B cell (primary cell): ENCODE measurements at places on chromosomes 12 and 14. TPM values are rescaled to one million over a fixed set of nuclear protein-coding genes. Genes with fewer than 3 reads are reported as not detected.

The LRTM2 gene
- not detected in 2 replicates for total RNA-seq

- H3K27me3 ChIP-seq = peaks cover 7% of the 10 kb centered on the region
- H3K27ac ChIP-seq = no peak overlapping the region
- peaks cover 3% of the 10 kb centered on the region for H3K4me1 ChIP-seq
Measured at GRCh38 chr14:21063479-21063878, 5.9 kb downstream of the RNASE8 start.

The C12orf54 gene
- not detected in 2 replicates for total RNA-seq

DNA sequence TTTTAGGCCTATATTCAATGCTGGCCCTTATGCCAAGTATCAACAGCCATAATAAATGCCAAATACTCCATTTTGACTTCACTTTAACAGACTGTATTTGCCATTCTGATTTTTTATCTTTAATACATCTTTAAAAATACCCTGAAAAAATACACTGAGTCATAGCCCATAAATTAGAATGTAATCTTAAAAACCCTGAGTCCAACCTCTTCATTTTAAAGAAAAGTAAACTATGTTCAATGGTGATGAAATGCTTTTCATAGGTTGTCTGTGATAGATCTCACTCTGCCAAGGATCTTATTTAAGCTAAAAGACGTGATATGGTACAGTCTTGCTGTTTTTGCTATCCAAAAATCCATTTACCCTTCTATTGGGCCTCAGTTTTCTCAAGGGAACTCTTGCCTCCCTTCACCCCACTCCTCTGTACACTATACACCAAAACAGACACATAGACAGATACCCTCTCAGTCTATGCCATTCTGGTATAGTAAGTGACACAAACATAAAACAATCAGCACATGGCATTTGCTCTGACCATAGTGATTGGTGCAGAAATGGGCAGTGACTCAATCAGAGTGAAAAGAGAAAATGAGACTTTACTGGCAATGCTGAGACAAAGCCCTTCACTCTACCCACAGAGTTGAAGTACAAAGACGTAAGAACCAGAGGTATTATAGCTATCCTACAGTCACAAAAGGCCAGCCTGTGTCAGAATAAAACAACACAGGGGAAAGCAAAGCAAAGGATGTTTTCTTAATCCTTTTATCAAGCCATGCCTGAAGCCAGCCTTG, 49.1 kb downstream of the BTG1 start:
- H3K4me1 ChIP-seq = peaks cover 13% of the 10 kb centered on the region
- H3K4me3 ChIP-seq = no peak overlapping the region
- no peaks in the 10 kb centered on the region for H3K36me3 ChIP-seq

The CHMP4A gene
- total RNA-seq = 102 and 103 TPM in 2 replicates

GRCh38 chr12:110935588-110935987, 15.2 kb upstream of the MYL2 start:
- no peak overlapping the region for H3K27ac ChIP-seq
- H3K4me3 ChIP-seq = no peak overlapping the region
- no peak for DNase-seq
- peaks cover 3% of the 10 kb centered on the region for H3K4me1 ChIP-seq

- no peak overlapping the region for H3K4me3 ChIP-seq
- H3K27ac ChIP-seq = no peak overlapping the region
- no peaks in the 10 kb centered on the region for H3K4me1 ChIP-seq
- no peaks in the 10 kb centered on the region for H3K27me3 ChIP-seq
- DNase-seq = no peak
- no peaks in the 10 kb centered on the region for H3K36me3 ChIP-seq
Measured at GRCh38 chr14:55121628-55122439, 7.2 kb upstream of the LGALS3 start.

GRCh38 chr12:22231078-22231477, 103.4 kb downstream of the ST8SIA1 start:
- no peaks in the 10 kb centered on the region for H3K36me3 ChIP-seq
- H3K27ac ChIP-seq = no peak overlapping the region
- no peak overlapping the region for H3K4me3 ChIP-seq

DNA sequence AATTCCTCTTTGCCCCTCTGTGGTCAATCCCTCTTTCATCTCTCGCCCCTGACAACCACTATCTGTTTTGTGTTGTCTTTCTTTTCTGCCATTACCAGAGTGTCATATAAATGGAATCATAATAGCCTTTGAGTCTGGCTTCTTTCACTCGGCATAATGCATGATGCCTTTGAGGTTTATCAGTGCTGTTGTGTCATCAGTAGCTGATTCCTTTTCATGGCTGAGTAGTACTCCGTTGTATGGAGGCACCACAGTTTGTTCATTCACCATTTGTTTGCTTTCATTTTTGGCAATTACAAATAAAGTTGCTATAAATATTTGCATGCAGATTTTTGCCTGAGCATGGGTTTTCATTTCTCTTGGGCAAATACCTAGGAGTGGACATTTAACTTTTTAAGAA, 47.2 kb downstream of the WSCD2 start:
- H3K4me1 ChIP-seq = no peaks in the 10 kb centered on the region
- no peak overlapping the region for H3K27ac ChIP-seq
- DNase-seq = no peak
- H3K4me3 ChIP-seq = no peak overlapping the region

- no peak overlapping the region for H3K4me3 ChIP-seq
- no peak for DNase-seq
- no peaks in the 10 kb centered on the region for H3K4me1 ChIP-seq
- H3K27me3 ChIP-seq = no peaks in the 10 kb centered on the region
- no peaks in the 10 kb centered on the region for H3K36me3 ChIP-seq
- no peak overlapping the region for H3K27ac ChIP-seq
Measured at GRCh38 chr12:100447381-100447780, 26.3 kb upstream of the NR1H4 start.

DNA sequence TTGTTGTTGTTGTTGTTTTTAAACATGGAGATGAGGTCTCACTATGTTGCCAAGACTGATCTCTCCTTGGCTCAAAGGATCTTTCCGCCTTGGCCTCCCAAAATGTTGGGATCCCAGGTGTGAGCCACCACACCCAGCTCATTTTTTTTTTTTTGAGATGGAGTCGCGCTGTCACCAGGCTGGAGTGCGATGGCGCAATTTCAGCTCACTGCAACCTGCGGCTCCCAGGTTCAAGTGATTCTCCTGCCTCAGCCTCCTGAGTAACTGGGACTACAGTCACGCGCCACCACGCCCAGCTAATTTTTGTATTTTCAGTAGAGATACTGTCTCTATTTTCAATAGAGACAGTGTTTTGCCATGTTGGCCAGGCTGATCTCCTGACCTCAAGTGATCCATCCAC, 4.9 kb upstream of the CLIP1 start:
- peaks cover 23% of the 10 kb centered on the region for H3K4me1 ChIP-seq
- no peak overlapping the region for H3K4me3 ChIP-seq

The B4GALNT3 gene
- not detected in 2 replicates for total RNA-seq

DNA sequence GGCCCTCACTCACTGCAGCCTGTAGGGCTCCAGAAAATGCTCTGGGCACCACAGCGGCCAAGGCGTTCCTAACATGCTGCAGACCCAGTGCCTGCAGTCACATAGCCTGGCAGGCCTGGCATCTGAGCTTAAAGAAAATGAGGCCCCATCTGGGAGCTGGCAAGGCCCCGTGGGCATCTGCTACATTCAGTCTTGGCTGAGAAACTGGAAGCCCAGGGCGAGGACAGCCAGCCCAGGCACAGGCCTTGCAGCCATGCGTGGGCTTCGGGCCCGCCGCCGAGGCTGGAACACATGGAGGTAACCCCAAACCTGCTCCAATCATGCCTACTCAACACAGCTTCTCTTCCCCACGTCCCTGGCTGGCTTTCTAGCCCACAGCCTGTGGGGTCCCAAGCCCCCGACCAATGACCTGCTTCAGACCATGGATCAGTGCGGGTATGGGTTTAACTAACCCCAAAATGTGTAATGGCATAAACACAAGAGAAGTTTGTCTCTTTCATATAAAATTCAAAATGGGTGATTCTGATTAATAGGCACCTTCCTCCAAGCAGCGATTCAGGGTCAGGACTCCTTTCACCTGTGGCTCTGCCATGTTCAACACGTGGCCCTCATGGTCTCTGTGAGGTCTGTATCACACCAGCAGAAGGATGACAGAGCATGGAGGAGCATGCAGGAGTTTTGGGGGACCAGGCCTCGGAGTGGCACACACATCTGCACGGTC, 6.4 kb downstream of the NGB start:
- no peaks in the 10 kb centered on the region for H3K36me3 ChIP-seq
- no peak overlapping the region for H3K4me3 ChIP-seq
- no peaks in the 10 kb centered on the region for H3K4me1 ChIP-seq
- no peak overlapping the region for H3K27ac ChIP-seq
- peaks cover 28% of the 10 kb centered on the region for H3K27me3 ChIP-seq
- DNase-seq = no peak

DNA sequence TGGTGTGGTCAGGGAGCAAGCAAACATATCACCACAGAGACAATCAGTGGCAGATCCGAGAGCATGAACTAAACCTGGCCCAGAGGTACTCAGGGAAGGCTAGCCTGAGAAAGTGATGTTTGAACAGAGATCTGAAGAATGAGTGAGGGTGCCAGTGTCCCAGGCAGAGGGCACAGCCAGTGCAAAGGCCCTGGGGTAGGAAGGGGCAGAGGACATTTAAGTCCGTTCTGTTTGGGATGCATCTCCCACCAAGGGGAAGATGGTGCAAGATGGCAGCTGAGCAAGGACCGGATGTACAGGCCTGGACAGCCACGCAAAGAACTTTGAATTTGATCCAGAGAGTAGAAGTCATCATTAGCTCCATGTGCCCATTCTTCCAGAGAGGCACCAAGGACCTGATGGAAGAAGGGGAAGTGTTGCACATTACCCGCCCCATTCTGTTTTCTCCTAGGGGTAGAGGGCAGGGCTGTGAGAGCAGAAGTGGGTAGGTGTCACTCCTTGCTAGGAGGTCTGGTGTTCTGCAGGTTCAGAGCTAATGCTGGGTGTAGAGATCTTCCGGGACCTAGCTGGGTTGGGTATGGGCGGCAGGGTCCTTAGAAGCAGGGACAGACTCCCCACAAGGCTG, 3.9 kb downstream of the DTX1 start:
- H3K4me1 ChIP-seq = peaks cover 94% of the 10 kb centered on the region
- DNase-seq = peak; percentile 35
- H3K27me3 ChIP-seq = no peaks in the 10 kb centered on the region
- no peak overlapping the region for H3K4me3 ChIP-seq
- peak overlapping the region; percentile 8 for H3K27ac ChIP-seq

DNA sequence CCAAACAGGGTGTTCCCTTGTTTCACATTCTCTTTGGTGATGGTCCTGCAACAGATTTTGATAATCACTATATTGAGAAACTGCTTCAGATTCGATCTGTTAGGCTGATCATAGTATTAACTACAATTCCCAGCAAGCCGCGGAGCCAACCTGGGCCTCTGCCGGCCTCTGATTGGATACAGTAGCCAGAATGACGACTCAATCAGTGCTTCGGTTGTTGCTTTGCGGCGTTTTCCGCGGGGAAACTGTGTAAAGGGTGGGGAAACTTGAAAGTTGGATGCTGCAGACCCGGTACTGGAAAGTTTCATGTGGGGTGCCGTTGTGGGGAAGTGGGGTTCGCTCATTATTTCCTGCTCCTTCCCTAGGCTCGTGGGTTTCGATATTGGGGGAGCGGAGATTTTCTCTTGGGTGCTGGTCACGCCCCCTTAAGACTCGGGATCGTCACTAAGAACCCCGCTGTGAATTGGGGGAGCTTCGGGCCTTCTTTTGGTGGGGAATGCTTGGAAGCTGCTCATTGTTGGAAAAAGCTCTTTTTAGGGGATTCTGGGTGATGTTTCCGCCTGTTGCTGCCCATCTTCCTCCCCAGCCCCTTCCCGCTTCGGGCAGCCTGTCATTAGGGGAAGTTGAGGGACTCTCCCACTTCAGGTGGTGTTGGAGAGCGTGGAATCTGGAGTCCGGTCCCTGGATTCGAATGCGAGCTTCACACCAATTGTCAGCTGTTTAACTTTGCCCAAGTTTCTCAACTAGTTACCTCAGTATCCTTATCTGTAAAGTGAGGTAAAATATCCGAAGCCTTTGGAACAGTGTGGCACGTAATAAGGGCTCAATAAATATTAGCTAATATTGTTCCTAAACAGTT, at the start of gene RAD51B:
Gene RAD51B (plus strand): TSS at position 217 of the 859 bp plus-strand sequence.
- H3K36me3 ChIP-seq = peaks cover under 1% of the 10 kb centered on the region
- H3K4me1 ChIP-seq = peaks cover 25% of the 10 kb centered on the region
- H3K4me3 ChIP-seq = peak within 1 kb of the TSS; percentile 100

DNA sequence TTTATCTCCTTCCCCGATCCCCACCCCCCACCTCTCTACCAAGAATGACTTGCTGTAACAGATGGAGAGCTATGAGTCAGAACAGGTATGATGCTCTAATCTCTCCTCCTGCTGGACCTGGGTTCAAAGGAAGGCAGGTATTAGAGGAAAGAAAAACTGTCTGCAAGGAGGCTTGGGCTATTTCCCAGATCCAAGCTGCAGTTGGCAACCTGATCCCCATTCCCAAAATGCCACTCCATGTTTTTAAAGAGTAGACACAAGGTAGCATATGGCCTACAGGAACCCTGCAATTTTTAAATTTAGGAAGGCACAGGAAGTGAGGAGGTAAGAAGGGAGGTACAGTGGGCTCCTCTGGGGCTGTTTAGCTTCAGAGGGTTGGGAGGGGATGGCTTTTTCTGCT, 33.0 kb downstream of the SRRM4 start:
- no peak overlapping the region for H3K27ac ChIP-seq
- no peaks in the 10 kb centered on the region for H3K27me3 ChIP-seq
- DNase-seq = no peak

The AQP6 gene
- not detected in 2 replicates for total RNA-seq

The ANKS1B gene
- total RNA-seq = not detected in 2 replicates

DNA sequence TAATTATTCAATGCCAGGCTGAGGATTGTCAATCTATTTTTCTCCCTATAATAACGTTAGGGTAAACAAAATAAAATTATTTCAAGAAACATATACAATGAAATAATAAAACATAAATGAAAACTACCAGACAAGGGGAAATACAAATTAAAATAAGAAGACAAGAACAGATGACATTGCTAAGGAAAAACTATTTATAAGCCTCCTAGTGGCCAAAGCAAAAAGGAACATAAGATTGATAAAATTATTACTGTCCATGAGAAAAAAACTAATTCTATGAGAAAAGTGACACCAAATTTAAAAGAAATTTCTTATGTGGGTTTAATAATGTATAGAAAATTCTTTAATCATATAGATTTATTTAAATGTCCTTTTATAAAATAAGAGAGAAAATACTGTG, 294.7 kb downstream of the TTC6 start:
- H3K36me3 ChIP-seq = no peaks in the 10 kb centered on the region
- H3K4me1 ChIP-seq = no peaks in the 10 kb centered on the region
- no peak overlapping the region for H3K4me3 ChIP-seq
- DNase-seq = no peak
- H3K27me3 ChIP-seq = no peaks in the 10 kb centered on the region

DNA sequence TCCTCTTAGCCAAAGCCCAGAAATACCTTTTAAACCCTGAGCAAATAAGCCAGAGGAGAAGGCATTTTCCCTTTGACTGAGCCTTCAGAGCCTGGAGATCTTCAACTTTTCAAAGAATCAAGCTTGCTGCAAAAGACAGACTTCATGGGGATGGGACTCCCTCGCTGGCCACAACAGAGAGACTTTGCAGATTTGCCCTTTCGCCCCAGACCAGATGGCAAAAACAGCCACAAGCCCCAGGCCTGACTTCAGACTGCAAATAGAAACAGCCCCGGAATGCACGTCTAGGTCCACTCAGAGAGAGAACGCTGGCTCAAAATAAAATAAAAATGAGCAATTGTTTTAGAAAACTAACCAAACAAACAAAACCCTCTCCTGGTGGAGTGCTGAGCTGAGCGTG, 114.6 kb upstream of the MED13L start:
- no peak for DNase-seq
- no peaks in the 10 kb centered on the region for H3K27me3 ChIP-seq
- no peaks in the 10 kb centered on the region for H3K36me3 ChIP-seq
- no peak overlapping the region for H3K4me3 ChIP-seq
- H3K27ac ChIP-seq = no peak overlapping the region

The FRS2 gene
- 29.5 and 33.7 TPM in 2 replicates for total RNA-seq
